ENCODE measurements at places on chromosomes 13 and 19. TPM values are rescaled to one million over a fixed set of nuclear protein-coding genes. Genes with fewer than 3 reads are reported as not detected.
A peak's percentile ranks its signal among the peaks of the same experiment; 100 is the strongest.

GRCh38 chr19:35013820-35014754, 14.0 kb downstream of the GRAMD1A start:
- peak; percentile 63 for DNase-seq

DNA sequence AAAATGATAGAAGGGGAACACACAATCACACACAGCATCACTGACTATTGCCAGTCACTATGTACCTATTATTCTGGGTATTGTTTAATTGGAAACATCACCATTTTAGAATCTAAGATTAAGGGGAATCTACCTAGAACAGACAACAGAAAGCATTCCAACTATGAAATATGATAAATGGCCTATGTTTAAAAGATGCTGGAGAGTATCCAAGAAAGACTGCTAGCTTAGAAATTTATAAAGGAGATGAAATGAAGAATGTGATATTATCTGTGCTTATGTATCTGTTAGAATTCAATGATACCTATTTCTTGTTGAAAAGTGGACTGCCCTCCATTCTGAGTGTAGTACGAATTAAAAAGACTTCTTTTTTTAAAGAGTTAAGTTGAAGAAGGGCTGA, 50.5 kb downstream of the KCNRG start:
- no peak for DNase-seq

GRCh38 chr19:14127176-14127575, 9.2 kb downstream of the ASF1B start:
- DNase-seq = no peak

- no peak for DNase-seq
Observed at GRCh38 chr19:46205183-46205984, 24.2 kb upstream of the IGFL1 start.

The ZNF90 gene
- 0.96 TPM for polyA plus RNA-seq
